ENCODE measurements at places on chromosomes 7 and 10. TPM values are rescaled to one million over a fixed set of nuclear protein-coding genes. Genes with fewer than 3 reads are reported as not detected.

DNA sequence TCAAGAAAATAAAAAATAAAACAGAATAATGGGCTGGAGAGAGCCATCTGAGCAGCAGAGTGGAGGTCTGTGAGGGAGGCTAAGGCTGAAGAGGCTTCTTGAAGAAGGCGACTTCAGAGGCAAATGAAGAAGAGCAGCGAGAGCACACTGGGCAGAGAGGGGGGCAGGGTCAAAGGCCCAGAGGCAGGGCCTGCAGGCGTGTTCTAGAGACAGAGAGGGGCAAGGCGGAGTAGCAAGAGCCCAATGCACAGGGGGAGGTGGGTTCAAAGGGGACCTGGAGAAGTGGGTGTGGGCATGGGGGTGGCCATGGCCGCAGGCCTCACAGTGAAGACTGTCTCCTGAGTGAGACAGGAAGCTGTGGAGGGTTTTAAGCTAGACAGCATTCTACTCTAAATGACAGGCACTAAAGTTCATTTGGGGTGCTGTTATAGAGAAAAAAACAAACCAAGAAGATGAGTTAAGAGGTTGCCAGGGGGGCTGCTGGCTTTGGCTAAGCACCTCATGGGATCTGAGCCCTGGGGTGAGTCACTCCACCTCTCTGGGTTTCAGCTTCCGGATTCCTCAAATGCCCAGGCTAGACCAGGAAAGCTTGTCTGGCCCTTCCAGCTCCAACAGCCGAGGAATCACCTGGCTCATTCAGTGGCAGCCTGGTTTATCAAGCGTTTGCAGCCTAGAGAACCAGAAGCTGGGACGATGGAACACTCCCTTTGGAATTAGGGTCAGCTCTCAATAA is 81.7 kb downstream of the DLG5 start:
- H3K36me3 ChIP-seq = no peaks in the 10 kb centered on the region
- H3K27ac ChIP-seq = peak overlapping the region; percentile 43
- no peak overlapping the region for H3K4me3 ChIP-seq
- no peaks in the 10 kb centered on the region for H3K27me3 ChIP-seq
- peaks cover 12% of the 10 kb centered on the region for H3K4me1 ChIP-seq

Gene STOX1
- 0.42 TPM for total RNA-seq

Gene NPSR1
- total RNA-seq = not detected

Gene EXOC4
- 75.1 TPM for total RNA-seq

DNA sequence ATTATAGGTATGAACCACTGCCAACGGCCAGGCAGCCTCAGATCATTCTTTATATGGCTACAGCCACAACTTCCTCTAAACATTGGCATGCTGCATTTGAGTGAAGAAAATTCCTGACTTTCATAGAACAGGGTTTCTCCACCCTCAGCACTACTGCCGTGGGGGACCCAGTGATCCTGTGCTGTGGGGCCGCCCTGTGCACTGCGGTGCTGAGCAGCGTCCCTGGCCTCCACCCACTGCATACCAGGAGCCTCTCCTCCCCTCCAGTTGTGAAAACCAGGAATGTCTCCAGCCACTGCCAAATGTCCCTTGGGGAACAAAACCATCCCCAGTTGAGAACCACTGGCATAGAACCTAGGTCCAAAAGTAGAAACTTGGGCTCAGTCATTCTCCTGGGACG is 15.8 kb downstream of the CNPY1 start:
- no peak overlapping the region for H3K4me3 ChIP-seq
- peaks cover 10% of the 10 kb centered on the region for H3K4me1 ChIP-seq
- no peak for DNase-seq

DNA sequence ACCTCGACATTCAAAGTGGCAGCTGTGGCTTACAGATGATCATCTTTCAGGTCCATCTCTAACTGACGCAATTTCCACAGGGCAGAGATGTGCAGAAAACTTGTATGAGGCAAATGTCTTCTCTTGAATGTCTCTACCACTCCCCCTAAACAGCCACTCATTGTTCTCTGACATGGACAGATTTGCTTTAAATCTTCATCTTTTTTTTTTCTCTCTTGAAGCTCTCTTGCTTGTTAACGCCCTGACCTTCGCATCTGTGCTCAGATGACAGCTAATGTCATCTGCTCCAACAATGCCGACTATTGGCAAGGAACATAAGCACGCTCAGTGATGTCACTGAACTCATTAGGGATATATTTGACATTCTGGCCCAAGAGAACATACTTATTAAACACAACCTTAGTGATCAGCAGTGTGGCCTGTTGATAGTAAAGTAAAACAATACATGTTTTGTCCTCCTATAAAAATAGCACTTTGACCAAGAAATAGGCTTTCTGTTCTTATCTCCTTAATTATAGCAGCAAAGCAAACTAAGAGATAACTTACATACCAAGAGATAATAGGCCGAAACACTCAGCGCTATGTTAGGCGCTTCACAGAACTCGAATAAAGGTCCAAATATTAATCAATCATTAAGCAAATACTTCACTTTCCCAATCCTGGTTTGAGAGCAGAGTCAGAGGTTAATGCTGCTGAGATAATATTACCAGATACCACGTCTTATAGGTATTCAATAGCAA is 583.5 kb downstream of the PARD3 start:
- H3K36me3 ChIP-seq = no peaks in the 10 kb centered on the region
- no peak overlapping the region for H3K27ac ChIP-seq
- no peak for DNase-seq
- H3K27me3 ChIP-seq = no peaks in the 10 kb centered on the region
- H3K4me1 ChIP-seq = no peaks in the 10 kb centered on the region

GRCh38 chr7:70380421-70381015 is 751.4 kb upstream of the GALNT17 start:
- peaks cover 8% of the 10 kb centered on the region for H3K27me3 ChIP-seq
- no peak for DNase-seq
- no peak overlapping the region for H3K27ac ChIP-seq

DNA sequence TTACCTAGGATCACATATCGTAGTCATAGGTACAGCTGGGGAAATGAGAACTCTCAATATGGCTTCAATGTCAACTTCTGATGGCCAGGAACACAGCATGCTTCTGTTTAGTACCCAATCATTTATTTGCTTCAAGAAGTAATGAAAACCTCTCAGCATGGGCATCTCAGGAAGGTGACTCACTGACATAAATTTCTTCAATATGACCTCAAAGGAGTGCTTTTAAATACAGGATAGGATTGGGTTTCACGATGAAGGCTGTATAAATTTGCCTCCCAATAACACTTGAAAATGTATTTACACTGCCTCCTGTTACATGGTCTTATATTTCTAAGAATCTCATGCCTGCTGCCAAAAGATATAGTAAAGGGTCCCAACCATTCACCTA is 15.1 kb downstream of the ITGA8 start:
- no peak overlapping the region for H3K27ac ChIP-seq
- DNase-seq = no peak
- H3K36me3 ChIP-seq = no peaks in the 10 kb centered on the region

Gene HTR5A
- total RNA-seq = not detected

DNA sequence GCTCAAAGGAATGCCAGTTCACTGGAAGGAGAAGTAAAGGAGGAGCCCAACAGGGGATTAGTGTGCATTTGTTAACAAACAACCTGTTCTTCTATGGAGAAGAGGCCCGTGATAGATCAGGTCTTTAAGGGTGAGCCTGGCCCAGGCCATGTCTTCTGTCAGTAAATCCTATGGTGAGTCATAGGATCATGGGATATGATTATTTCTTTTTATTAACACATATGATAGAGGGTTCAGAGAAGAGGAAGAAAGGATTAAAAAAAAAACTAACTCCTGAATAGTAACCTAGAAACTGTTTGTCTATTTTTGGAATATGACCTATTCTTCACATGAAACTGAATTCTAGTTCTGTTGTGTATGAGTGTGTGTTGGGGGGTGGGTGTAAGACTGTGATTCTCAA is 70.4 kb downstream of the GPR158 start:
- no peak for DNase-seq
- no peaks in the 10 kb centered on the region for H3K4me1 ChIP-seq
- H3K27ac ChIP-seq = no peak overlapping the region
- H3K27me3 ChIP-seq = no peaks in the 10 kb centered on the region
- no peaks in the 10 kb centered on the region for H3K36me3 ChIP-seq

GRCh38 chr10:110376021-110376766 is 71.5 kb upstream of the SMNDC1 start:
- no peaks in the 10 kb centered on the region for H3K36me3 ChIP-seq
- no peak for DNase-seq
- H3K27ac ChIP-seq = no peak overlapping the region
- H3K27me3 ChIP-seq = no peaks in the 10 kb centered on the region
- no peak overlapping the region for H3K4me3 ChIP-seq
- H3K4me1 ChIP-seq = peaks cover 17% of the 10 kb centered on the region

Gene PTPRN2
- 7.0 TPM for total RNA-seq

Gene ITPRID1
- total RNA-seq = not detected

Gene CDHR1
- 0.26 TPM for total RNA-seq

All from activated CD8-positive, alpha-beta T cell treated with anti-CD3 and anti-CD28 coated beads, Interleukin-2, amount 10 ng/mL, durations not matched to agents 7 days and 5 days (primary cell).